Amniotic epithelial cell (primary cell): ENCODE measurements at places on chromosomes 1 and 21.
A peak's percentile ranks its signal among the peaks of the same experiment; 100 is the strongest.

GRCh38 chr21:17527711-17528110 is 14.9 kb downstream of the CXADR start:
- DNase-seq, result no peak

GRCh38 chr1:8427493-8427892 is 109.6 kb downstream of the SLC45A1 start:
- DNase-seq, result no peak

- no peak for DNase-seq
Observed at GRCh38 chr1:69852151-69852550, 284.4 kb downstream of the LRRC7 start.

DNA sequence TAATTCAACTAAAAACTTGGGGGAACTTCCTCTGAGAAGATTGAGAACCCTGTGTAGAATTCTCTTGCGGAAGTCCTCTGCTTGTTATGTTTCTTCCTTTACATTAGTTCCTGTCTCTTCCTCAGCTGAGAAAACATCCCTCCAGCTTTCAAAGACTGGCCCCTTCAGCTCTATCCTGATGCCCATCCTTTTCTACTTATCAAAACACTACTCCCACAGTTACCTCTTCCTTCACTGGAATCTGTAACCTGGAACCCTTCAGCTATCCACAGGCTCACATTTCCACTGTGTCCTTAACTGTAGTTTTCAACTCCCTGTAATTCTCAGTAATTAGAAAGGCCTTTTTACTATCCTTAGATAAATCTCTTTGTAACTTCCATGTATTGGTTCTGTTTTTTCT is 6.0 kb upstream of the DEDD start:
- DNase-seq, result no peak

DNA sequence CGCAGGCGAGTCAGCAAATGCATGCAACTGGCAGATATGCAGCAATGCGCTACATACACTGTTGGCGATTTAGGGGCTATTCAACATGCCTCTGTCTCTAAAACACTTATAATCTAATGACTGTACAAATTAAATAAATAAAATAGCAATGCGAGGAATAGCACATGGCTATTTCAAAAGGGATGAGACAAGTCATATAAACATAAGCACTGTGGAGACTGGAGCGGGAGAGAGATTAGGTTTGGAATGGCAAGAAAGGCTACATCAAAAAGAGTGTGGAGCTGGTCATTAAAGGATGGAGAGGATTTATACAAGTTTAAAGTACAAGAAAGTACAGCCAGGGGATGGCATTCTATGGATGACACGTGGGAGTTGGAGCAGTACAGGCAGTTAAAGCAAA is 523.5 kb upstream of the CAMK1G start:
- no peak for DNase-seq

- DNase-seq, result no peak
Observed at GRCh38 chr1:176949033-176949662, 215.4 kb downstream of the ASTN1 start.

GRCh38 chr1:7942214-7942921 is 1.7 kb upstream of the TNFRSF9 start:
- no peak for DNase-seq

DNA sequence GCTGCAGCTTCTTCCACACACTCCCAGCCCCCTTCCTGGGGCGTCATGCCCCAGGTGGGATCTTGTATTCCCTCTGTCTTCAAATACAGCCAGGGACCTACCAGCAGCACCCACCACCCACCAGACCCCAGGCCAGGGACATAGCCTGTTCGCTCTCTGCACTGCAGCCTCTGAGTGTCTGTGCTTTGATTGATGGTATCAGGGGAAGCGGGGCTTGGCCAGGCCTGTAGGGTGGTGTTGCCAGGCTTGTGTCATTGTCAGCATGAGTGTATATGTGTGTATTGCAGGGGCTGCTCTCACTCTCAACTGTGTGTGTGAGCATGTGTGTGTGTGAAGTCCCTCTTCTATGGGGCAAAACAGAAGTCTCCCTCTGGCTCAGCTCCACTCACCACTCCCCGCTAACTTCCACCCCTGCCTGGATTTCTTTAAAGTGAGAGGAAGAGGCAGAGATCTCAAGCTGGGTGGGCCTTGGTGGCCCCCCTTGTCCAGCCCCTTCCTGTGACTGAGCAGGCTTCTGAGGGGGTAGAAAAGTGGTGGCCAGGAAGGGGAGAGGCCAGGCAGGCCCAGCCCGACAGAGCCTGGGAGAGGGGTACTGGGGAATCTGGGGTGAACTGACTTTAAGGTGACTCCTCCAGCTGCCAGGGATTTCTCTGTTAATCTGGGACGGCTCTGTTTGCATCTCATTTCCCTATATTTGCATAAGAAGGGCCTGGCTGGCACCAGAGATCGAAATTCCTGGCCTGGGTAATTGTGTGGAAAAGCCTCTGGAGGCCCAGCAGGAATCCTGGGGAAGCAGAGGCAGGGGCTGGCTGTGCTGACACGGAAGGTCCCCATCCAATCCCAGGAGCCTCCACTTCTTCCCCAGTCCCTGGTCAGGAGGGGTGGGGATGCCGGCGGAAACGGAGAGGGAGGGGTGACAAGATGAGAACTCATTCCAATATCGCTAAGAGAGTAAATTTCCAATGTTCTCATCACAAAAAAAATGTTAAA is 18.6 kb upstream of the ADGRB2 start:
- no peak for DNase-seq

- DNase-seq, result peak; percentile 90
Observed at GRCh38 chr1:153506831-153507413, 28.9 kb downstream of the S100A6 start.

GRCh38 chr1:151993084-151993733 is 450 bp downstream of the S100A10 start:
- no peak for DNase-seq

DNA sequence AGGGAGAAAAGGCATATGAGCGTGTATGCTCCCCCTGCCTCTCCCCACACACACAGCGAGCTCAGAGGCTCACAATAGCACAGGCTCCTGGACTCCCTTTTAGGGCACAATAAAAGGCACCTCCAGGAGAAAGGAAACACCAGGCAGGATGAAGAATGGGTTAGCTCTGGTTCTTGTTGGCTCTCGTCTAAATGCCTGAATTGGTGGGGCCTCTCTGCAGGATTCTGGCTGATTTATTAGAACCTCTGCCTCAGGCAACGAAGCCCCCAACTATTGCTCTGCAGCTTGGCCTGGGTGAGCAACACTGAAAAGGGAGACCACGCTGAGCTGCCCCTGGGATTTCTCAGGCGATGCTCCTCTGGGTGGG is 590.9 kb upstream of the PLXNA2 start:
- no peak for DNase-seq

GRCh38 chr1:25820247-25821111 is 725 bp downstream of the MTFR1L start:
- peak; percentile 42 for DNase-seq

DNA sequence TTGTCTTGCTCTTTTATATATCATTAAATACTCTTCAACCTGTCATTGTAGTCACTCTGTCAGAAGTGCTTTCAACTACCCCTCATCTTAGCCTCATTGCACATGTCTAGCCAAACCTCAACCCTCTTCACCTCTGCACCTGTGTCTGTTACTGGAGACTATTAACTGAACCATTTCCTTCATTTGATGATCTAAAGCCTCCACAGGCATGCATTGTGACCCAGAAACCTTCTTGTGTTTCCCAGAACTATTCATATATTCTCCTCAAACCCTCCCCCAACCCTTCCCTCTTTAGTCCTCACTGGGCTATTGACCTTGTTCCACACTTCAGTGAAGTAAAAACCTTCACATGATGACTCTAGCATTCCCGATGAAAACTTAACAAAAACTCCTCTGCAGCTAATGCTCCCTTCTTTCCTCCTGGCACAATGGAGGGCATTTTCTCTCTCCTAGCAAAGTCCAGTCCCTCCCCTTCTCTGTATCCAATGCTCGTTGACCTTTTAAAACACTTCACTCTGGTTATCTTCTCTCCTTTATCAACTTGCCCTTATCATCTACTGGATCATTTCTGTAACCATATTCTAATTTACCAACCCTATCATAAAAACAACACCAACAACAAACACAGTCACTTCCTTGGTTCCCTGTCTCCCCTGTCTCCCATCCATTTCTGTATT is 86.1 kb downstream of the BACH1 start:
- DNase-seq, result no peak

- DNase-seq, result no peak
Observed at GRCh38 chr1:96721053-96721415, 550 bp upstream of the PTBP2 start.

GRCh38 chr1:168717906-168718891 is 10.8 kb downstream of the DPT start:
- DNase-seq, result no peak

DNA sequence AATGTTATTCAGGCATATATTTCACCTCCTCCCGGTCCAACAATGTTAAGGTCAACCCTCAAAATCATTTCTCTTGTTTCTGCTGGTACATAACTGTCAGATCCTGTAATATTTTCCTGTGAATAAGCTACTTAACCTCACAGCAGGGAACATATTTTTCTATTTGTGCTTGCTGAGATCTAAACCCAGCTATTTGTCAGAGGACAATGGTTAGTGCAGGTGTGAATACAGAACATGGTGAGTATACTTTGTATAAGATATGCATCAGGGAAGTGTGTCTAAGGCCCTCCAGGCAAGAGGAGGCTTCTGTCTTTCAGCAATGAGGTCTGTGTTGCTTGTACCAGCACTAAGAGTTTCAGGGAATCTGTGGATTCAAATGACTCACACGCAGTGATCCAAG is 970.6 kb downstream of the NCAM2 start:
- no peak for DNase-seq

DNA sequence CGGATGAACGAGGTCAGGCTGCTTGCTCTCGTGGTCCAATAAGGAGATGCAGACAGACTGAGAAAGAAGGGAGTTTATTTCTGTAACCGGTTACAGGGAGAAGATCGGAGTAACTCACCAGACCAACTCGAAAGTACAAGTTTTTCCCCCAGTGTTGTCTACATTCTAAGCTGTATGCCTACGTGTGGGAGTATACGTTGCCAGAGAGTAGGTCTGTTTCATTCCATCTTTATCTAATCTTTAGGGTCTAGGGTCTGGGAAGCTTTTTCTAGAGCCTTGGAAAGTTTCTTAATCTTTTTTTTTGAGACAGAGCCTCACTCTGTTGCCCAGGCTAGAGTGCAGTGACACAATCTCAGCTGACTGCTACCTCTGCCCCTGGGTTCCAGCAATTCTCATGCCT is 4.7 kb upstream of the PADI1 start:
- peak; percentile 86 for DNase-seq

GRCh38 chr1:242754125-242754524 is 229.6 kb upstream of the PLD5 start:
- DNase-seq, result peak; percentile 24

DNA sequence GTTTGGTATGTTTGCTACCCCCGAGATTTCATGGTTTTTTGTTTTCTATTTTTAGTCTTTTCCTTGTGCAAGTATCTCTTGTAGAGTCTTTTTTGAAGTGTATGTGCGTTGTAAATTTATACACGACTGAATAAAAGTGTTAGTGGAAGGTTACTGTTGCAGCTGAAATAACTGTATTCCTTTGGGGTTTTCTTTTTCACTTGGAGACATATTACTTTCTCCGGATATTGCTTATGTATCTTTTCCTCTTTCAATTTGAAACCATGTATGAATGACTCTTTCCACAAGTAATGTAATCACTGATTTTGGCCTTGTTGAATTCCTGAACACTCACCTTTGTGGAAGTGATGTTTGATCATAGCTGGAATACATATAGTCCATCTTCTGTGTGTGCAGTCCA is 956 bp downstream of the URB2 start:
- DNase-seq, result no peak
